ENCODE measurements at places on chromosomes 13 and 19.
A peak's percentile ranks its signal among the peaks of the same experiment; 100 is the strongest.

GRCh38 chr13:79846386-79846785 lies 365.4 kb downstream of the NDFIP2 start:
- DNase-seq, result no peak

DNA sequence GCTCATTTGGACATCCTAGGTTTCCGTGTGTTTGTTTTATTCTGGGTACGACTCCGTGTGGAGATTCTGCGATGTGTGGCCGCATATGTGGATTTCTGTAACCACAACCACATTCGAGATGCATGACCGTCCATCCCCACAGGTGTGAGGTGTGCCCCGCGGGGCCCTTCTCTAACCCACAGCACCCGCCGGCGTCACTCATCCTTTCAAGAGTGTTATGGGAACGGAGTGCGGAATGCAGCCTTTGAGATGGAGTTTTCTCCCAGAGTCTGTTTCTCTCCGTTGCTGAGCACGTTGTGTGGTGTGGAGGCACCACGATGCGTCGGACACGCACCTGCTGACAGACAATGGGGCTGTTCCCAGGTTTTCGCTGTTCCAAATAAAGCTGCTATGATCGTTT lies 40.0 kb downstream of the C13orf46 start:
- DNase-seq, result no peak

DNA sequence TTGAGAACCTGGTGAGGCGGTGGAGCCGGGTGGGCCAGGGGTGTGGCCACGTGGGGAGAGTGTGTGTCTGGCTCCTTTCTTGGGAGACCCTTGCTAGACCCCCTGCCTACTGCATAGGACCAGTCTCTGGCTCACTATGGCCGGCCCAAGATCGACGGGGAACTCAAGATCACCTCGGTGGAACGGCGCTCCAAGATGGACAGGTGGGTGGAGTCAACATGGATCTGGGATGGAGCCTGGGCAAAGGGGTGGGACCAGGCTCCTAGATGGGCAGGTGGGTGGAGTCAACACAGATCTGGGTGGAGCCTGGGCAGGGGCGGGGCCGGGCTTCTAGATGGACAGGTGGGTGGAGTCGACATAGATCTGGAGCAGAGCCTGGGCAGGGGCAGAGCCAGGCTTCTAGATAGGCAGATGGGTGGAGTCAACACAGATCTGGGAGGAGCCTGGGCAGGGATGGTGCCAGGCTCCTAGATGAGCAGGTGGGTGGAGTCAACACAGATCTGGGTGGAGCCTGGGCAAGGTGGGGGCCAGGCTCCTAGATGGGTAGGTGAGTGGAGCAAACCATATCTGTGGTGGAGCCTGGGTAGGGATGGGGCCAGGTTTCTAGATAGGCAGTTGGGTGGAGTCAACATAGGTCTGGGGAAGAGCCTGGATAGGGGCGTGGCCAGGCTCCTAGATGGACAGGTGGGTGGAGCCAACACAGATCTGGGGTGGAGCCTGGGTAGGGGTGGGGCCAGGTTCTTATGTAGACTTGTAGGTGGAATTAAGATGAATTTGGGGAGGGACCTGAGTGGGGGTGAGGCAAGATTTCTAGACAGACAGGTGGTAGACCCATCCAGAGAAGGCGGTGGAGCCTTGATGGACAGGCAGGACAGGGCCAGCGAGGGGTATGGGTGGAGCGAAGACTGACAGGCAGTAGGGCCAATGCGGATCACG lies 56.5 kb downstream of the VAV1 start:
- no peak for DNase-seq

GRCh38 chr13:58190577-58190976 lies 559.0 kb downstream of the PCDH17 start:
- DNase-seq, result no peak

- no peak for DNase-seq
These were observed 20.6 kb upstream of the UPF3A start for GRCh38 chr13:114260814-114261213.

DNA sequence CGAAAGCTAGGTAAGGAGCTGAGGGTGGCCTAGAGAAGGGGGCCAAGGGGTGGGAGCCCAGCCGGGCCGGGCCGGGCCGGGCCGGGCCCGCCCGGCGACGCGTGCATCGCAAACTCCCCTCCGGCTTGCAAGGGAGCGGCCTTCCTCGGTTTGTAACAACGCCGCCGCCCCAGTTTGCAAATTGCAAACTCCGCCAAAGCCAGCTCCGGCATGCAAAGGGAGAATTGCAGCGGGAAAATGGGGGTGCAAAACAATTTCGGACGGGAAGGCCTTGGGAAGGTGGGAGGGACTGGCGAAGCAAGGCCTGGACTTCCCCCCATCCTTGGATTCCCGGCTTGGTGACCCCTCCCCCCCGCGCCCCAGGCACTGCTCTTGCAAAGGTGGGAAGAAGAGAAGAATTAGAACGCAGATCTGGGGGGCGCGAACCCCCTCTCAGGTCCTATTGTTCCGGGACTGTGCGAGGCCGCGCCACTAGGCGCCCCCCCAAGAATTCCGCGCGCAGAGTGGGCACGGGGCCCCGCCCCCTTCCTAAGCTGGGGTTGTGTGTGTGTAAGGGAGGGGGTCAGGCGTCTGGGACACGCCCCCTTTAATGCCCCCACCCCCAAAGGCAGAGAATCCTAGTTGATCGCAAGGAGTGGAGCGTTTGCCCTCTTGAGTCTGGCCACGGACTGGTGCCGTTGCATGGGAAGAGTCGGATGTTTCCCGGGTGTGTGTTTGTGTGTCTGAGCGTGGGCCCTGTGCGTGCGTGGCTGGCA lies 926 bp downstream of the PRR12 start:
- peak; percentile 65 for DNase-seq

DNA sequence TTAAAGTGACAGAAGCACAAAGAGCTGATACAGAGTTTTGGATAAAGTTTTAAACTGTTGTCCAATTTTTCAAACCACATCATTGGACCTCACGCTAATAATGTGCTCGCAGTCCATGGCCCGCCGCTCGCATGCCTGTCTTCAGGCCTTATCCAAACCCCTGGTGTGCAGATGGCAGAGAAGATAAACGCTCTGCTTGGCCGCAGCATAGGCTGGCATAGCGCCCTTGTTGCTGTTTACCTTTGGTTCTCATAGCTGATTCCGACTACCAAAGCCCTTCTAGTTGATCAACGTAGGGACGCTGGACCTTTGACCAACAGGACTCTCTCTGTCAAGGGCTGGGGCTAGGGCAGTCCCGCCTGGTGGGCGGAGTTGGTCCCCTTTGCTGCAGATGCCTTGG lies 23.5 kb upstream of the QTRT1 start:
- DNase-seq, result no peak

DNA sequence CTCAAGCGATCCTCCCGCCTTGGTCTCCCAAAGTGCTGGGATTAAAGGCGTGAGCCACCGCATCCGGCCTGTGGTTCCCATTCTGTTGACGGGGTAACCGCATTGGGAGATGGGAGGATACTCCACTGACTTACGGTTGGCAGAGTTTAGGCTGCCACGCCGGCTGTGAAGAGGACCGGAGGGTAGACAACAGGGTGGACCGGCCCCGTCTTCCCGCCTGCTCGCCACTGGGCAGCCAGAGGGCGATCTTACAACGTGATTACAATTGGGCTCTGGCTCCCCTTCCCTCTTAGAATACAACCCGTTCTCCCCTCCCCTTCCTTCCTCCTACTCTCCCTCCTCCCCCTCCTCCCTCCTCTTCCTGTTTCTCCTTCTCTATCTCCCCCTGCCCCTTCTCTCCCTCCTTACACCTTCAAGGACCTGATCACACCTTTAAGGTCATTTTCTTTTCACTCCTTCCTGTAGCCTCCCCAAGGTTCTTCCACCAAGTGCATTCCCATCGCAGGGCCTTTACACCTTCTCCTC lies 957 bp upstream of the CCDC194 start:
- DNase-seq, result peak; percentile 75

Measured in EL (cell line).